ENCODE measurements at places on chromosomes 4 and X.

DNA sequence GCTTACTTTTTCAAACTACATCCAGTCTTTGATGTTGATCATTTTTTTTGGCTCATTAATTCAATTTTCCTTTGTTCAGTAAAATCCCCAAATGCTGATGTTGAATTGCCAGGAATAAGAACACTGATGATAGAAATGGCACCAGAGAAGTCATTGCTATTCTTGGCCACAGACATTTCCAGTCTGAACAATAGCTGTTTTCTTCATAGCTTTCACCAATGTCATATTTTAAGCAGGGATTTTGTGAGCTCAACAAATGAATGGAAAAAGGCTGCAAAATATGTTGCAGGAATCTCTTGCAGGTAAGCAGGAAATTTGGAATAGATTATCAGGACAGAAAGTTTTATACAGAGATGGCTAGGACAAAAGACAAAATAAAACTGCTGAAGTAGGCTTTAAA, 40.5 kb upstream of the GLRB start:
- no peak for DNase-seq

- DNase-seq = peak; percentile 44
Observed at GRCh38 chr4:187069398-187069797, 345.7 kb upstream of the FAT1 start.

DNA sequence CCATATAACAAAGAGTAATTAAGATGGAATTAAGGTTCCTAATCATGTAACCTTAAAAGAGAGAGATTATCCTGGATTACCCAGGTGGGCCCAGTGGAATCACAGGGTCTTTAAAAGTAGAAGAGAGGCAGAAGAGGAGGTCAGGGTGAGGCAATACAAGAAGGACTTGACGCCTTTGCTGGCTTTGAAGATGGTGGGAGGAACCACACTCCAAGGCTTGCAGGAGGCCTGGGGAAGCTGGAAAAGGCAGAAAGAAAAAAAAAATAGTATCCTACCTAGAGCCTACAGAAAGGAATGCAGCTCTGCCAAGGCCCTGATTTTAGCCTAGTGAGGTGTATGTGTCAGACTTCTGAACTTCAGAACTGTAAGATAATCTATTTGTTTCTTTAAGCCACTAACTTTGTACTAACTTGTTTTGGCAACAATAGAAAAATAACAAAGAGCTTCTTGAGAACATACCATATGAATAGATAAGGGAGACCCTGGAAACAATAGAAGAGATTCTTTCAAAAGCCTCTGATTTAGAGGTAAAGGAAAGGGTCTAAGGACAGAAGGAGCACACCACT, 229.9 kb upstream of the TTC29 start:
- no peak for DNase-seq

GRCh38 chr4:127732623-127733328, 2.6 kb downstream of the SLC25A31 start:
- DNase-seq = no peak

- DNase-seq = no peak
Observed at GRCh38 chr4:11765849-11766453, 337.3 kb upstream of the HS3ST1 start.

DNA sequence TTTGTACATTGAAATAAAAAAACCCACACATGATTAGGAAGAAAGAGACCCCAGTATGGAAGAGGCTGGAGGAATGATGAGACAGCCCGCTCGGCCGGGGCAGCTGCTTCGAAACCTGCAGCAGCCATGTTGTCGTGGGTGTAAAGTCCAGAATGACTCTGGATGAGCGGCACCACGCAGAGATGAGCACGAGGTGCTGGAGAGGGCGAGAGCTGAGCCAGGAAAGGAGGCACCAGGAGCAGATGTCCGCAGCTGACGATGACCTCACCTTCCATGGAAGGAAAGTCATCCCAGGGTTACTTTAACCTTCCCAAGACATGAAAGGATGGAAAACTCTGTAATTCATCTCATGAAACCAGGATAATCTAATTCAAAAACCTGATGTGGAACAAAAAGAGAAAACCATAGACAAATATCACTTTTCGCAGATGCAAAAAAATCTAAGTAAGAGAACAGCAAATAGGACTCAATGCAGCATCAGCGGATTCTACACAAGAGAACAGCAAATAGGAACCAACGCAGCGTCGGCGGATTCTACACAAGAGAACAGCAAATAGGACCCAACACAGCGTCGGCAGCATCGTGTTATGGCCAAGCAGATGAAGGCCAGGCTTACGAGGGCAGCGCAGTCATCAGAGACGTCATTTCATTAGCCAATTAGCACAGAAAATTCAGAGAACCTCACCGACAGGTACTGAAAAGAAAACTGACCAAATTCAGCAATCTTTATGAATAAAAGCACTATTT, 25.9 kb upstream of the SPON2 start:
- DNase-seq = no peak

GRCh38 chrX:106917830-106918500, 2.2 kb upstream of the CLDN2 start:
- no peak for DNase-seq

DNA sequence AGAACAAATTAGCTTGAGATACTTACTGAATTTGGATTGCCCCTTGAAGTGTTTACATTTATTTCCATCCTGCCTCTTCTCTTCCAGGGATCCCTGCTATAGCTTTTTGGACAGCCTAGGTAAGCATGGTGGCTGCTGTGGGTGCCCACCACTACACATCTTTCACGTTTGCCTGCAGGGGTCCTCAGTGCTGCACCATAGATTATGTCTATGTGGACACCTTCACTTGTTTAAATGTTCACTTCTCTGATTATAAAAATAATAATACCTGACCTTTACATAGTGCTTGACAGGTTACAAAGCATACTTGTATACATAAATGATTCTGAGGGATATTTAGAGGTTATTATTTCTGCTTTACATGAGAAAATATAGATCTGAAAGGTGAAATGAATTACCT, 67.9 kb upstream of the SLC4A4 start:
- DNase-seq = no peak

- DNase-seq = no peak
Observed at GRCh38 chr4:163335384-163335783, 3.0 kb upstream of the NPY1R start.

DNA sequence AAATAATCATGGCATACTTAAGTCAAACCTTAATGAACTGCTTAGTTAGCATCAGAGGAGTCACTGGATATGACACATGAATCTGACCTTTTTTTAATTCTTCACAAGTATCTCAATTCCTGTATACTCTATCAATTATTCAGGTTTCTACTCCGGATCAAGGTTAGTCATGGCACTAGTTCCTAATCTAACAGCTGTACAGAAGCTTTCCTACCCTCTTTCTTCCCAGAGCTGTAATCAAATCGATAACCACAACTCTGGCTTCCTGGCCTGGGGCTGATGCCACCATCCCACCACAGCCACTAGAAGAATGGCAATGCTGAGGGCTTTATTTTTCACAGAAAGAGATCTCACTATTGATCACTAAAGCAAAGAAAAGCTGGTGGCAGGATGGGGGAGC, 718.5 kb downstream of the SMARCA1 start:
- no peak for DNase-seq

DNA sequence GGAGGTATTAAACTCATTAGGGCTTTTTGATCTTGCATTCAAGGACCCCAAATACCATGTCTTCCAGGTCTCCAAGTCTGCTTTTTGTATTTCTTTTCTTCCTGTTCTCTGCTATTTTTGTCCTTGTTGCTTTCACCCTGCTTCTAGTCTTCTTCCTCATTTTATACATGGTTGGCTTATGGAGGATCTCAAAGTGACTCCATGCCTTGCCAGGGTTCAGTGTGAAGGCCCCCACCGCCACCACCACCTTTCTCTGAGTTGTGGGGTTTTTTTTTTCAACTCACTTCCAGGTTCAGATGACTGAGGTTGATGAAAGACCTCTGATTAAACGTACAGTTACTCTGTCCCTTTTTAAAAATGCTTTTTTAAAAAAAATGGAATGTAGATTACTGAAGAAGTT, 96.3 kb downstream of the MAML3 start:
- no peak for DNase-seq

GRCh38 chr4:123505095-123506010, 108.8 kb downstream of the SPRY1 start:
- peak; percentile 31 for DNase-seq

- no peak for DNase-seq
Observed at GRCh38 chr4:186428481-186428880, 126.9 kb downstream of the MTNR1A start.

GRCh38 chrX:18809641-18810040, 102.2 kb downstream of the PPEF1 start:
- no peak for DNase-seq

DNA sequence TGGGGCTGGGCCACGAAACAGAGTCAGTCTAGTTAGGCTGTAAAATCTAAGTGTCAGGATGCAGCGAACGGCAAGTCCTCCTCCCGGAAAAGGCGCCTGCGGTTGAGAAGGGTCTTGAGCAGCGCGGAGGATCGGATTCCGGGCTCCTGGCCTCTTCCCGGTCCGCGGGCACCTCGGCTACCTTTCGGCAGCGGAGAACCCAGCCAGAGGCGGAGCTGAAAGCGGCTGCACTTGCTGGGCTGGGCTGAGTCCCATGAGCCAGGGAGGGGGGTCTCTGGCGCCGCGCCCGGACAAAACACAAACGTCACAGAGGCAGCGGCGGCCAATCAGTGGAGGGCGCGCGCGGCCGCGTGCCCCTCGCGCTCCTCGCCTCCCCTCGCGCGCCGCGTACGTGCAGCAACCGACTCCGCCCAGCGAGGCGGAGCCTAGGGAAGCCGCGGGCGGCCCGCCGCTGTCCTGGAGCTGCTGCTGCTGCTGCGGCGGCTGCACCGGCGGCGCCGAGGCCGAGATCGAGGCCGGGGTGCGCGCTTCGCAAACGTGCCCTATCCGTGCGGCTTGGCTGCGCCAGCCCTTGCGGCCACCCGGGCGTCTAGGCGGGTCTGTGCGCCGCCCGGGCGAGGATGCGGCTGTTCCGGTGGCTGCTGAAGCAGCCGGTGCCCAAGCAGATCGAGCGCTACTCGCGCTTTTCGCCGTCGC, at the start of gene PDK3:
TSS of gene PDK3 (plus strand) at position 451 of the 696 bp plus-strand sequence. CDS start at position 621, 170 bp downstream.
- DNase-seq = peak; percentile 75

- DNase-seq = no peak
Observed at GRCh38 chr4:14701389-14701788, 300.9 kb upstream of the CPEB2 start.

GRCh38 chr4:105241451-105241850, 94.8 kb downstream of the TET2 start:
- no peak for DNase-seq

DNA sequence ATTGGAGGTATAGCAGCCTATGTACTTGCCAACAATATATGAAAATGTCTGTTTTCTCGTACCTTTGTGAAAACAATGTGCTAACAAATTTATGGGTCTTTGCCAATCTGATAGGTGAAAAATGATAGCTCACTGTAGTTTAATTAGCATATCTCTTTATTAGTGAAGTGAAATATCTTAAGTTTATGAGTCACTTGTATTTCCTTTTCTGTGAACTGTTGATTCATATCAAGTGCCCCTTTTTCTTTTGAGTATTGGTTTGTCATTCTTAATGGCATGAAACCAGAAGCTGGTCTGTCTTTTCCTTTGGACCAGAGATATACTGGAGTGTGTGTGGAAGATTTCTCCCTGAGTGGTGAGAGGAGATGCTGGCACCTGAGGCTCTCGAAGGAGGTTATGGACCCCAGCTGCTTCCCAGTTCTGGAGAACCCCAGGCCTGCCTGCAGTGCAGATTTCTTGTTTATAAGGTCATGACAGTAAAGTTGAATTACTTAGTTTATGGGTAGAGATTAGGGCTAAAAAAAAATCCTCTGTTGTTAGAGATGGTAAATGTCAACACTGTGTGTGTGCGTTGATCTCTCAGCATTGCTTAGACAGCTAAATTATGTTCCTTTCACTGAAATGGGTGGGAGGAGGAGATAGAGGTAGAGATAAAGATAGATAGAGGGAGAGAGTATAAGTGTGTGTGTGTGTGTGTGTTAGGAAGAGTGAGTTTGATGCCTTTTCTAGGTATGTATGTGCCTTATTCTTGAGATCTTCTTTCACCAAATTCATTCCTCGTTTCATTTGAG, 89.9 kb downstream of the REPS2 start:
- no peak for DNase-seq

DNA sequence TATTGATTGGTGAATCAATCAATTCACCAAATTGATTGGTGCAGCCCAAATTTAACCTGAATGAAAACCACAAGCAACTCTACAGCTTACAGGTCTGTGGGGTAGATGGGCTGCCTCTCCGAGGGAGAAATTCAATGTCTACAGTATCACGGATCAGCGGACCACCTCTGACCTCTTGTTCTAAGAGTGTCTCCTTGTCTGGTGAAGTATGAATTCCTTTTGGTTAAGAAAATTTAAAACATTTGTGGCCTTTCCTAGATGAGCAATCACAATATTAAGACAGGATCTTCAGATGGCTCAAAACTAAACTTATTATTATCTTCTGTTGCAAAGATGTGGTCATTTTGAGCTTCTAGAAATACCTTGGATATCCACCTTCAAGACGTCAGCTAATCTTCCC, 153.3 kb downstream of the IL15 start:
- DNase-seq = no peak

DNA sequence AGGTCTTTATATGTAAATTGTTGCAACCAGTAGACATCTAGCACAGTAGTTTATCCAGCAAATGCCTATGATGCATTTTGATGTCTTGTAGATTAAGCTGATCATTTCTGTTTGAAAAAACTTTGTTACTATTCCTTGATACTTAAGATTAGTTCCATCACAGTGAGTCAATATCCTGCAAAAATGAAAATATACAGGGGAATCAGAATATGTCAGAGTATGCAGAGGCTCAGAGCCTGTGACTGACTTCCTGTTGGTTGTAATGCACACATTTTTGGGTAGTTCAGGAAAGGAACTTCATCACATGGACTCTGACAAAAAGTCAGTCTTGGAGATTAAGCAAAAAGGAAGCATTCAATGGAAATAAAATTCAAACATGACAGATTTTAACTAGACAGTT, 815.5 kb downstream of the FAT4 start:
- no peak for DNase-seq

Measured in brain pericyte (primary cell).